ENCODE measurements at places on chromosomes 4 and X.

DNA sequence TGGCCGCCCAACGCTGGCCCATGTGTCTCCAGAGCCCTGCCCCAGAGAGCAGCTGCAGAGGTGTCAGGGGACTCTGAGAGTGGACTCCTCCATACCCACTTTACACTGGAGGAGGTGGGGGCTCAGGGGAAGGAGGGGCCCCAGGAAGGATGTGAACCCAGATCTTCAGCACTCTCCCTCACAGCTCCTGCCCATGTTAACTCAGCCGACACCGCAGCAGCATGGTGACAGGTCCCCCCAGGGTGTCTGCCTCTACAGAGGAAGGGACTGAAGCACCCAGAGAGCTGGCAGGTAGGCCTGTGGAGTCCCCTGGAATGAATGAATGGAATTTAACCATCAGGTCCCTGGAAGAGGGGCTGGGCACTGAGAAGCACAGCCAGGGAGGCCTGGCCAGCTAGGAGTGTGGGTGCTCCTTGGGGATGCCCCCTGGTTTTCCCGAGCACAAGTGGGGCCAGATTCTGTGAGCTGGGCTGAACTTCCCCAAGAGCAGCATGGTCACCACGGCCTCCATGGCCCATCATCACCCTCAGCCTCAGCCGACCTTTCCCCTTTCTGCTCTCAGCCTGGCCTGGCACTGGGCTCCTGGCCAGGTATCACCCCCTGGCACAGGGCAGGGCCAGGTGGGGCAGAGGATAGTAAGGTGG lies 21.9 kb downstream of the SH3BP2 start:
- DNase-seq: no peak

DNA sequence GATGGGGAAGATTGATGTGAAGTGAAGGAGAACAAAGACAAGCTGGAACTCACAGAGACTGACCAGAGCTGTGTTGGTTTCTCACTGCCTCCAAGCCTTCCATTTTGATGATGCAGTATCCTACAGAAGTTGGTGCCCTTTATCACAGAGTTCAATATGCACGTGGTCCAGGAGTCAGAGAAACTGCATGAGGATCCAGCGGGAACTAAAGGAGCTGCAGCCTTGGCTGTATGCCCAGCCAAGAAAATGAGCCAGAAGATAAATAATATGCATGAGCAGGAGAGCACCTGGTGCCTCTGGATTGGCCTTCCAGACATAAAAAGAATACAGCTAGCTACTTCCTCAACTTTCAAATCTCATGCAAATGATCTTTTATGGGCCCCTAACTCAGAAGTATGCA lies 44.3 kb upstream of the DCLK2 start:
- no peak for DNase-seq

- no peak for DNase-seq
These were observed 243.9 kb upstream of the GYPA start for GRCh38 chr4:144384408-144384807.

- DNase-seq: no peak
These were observed 93.9 kb upstream of the CBR4 start for GRCh38 chr4:169103966-169104412.

DNA sequence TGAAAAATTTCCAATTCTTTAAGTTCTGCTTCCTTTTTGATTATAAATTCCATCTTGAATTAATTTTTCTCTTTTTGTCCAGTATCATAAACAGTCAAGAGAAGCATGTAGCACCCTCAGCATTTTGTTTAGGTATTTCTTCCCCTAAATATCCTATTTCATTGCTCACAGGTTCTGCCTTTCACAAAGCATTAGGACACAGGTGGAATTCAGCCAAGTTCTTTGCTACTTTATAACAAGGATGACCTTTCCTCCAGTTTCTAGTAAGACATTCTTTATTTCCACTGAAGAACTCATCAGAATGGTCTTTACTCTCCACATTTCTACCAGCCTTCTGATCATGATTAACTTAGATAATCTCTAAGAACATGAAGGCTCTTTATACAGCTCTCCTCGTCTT lies 7.4 kb downstream of the SLC9B1 start:
- no peak for DNase-seq

DNA sequence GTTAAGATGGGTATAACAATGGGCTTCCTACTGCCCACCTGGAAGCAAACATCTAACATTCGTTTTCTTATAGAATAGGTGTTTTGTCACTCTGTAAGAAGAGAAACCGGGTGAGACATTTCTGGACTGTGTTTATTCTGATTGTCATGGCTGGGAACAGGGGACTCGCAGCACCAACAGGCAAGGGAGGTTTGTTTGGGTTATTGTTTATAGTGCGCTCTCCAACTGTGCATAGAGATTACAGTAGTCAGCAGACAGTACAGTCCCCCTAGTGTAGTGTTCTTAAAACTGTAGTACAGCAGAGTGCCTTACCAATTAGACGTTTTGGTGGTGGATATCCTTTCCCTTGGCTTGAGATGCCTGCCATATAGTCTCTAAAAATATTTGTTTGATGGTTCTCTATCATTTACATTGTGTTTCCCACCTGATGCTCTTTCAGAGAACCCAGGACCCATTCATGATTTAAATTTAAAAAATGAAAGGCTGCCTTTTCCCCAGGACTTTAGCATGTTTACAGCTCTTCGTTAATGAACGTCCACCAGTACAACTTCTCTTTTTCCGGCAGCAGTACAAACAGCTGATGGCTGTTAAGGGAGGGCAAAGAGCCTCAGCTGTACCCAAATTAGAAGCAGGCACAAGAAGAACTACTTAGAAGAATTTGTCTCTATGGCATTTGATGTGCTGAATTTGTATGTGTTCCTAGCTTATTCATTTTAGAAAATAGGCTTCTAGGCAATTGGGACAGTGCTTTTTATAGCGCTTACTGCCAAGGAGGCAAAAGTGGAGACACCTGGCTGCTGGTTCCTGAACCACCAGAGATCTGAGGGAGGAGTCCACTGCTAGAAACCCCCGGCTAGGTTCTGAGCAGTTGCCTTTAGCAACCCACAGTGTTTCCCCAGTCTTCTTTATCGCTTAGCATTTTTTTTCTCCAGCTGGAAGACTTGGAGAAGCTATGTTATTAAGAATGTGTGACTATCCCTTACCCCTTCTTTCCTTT lies 1.0 kb upstream of the RNF150 start:
- DNase-seq: no peak

- DNase-seq: no peak
These were observed 86.7 kb downstream of the ATP8A1 start for GRCh38 chr4:42570221-42570620.

GRCh38 chrX:130702867-130703707 lies 199.9 kb downstream of the ENOX2 start:
- DNase-seq: no peak

DNA sequence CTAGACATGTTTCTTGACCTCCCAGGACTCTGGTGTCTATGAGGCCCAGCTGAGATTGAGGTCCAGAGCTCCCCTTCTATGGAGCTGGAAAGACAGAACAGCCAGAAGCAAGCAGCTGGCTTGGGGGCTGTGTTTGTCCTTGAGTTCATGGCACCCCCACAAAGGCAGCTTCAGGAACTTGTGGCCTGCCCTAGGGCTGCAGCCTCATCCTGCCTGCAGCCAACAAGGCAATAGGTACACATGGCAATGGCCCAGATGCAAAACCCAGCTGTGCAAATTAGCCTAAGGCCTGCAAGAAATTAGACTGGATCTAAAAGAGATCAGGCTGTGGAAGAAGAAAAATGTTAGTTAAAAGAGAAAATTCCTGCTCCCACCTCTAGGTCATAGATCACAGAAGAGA lies 131.7 kb upstream of the NALF2 start:
- no peak for DNase-seq

- no peak for DNase-seq
These were observed 218.5 kb upstream of the FGF13 start for GRCh38 chrX:138929926-138930582.

- DNase-seq: no peak
These were observed 98.6 kb upstream of the NR3C2 start for GRCh38 chr4:148540622-148541326.

DNA sequence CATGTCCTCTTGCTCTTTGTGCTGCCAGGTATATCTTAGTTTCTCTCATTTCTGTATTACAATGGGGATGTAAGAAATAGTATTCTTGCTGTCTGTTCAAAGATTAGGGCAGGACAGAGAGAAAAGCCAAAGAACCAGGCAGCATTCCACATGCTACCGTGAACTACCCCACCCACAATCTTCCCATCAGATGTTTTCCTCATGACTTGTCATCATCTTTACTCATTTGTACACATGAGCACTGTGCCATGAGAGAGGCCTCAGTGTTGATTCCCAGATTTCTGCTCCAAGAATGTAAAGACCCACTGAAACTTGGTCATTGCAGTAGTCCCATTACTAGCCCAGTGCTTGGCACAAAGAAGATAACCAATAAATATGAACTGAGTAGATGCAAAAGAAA lies 354.6 kb upstream of the RASGEF1B start:
- DNase-seq: no peak

- DNase-seq: no peak
These were observed 422.8 kb upstream of the PABPC4L start for GRCh38 chr4:134624365-134624764.

GRCh38 chr4:112277220-112277619 lies 8.5 kb downstream of the TIFA start:
- no peak for DNase-seq
